ENCODE measurements at places on chromosomes 11 and 22.

DNA sequence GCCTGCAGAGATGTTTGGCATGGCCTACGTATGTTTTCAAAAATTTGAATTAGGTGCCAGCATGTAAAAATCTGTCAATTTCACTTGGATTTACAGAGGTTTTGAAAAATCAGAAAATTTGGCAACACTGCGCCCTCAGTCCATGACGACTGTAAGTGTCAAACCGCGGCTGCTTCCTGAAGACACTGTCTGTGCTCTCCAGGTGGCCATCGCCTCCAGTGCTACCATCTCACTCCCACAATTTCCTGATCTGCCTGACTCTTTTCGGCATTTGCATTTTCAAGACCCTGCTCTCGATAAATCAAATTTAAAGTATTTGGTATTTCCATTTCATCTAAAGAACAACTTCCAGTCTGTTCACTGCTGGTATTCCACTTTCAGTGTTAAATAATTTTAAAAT is 34.6 kb downstream of the VSIG10L2 start:
- DNase-seq: no peak

GRCh38 chr22:27019827-27020226 is 362.4 kb downstream of the MIAT start:
- DNase-seq: peak; percentile 74

DNA sequence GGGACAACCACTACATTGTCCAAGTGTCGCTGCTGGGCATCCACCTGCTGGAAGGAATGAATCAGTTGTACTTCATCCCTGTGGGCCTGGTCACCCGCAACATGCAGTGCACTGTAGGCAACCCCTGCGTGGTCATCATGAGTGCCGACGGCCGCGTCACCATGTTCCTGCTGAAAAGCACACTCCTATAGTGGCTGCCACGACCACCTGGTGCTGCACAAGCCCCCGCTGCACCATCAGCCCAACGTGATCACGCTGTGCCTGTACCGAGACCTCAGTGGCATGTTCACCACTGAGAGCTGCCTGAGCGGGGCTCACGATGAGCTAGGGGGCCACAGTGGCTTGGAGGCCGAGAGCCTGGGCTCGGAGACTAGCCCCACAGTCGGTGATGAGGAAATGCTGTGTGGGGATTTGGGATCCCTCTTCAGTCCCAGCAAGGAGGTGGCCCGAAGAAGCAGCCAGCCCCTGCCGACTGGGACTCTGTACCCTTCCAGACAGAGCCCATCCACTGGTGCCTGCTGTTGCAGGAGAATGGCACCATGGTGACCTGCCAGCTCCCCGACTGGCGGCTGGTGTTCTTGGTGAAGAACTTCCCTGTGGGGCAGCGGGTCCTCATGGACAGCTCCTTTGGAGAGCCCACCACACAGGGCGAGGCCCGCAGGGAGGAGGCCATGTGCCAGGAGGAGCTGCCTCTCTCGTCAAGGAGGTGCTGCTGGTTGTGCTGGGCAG is 15.7 kb upstream of the SLC5A4 start:
- DNase-seq: no peak

GRCh38 chr11:31690041-31690440 is 121.1 kb downstream of the PAX6 start:
- DNase-seq: no peak

DNA sequence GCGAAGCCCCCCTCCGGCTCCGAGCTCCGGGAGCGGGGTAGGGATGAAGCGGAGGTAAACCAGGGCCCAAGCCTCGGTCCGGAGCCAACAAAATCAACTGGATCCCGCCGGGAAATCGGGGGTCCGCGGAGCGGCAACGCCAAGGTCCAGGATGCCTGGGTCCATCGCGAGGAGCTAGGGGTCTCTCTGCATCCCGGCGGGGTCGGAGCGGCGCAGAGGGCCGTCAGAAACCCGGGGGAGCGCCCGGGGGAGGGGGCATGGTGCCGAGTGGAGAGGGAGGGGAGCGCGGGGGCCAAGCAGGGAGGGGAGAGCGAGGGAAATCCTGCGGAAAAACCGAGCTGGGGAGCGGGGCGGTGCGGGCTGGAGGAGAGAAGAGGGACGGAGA is 51.8 kb downstream of the SLC22A12 start:
- DNase-seq: no peak

- no peak for DNase-seq
Measured at GRCh38 chr11:41659985-41660384, 200.5 kb upstream of the LRRC4C start.

DNA sequence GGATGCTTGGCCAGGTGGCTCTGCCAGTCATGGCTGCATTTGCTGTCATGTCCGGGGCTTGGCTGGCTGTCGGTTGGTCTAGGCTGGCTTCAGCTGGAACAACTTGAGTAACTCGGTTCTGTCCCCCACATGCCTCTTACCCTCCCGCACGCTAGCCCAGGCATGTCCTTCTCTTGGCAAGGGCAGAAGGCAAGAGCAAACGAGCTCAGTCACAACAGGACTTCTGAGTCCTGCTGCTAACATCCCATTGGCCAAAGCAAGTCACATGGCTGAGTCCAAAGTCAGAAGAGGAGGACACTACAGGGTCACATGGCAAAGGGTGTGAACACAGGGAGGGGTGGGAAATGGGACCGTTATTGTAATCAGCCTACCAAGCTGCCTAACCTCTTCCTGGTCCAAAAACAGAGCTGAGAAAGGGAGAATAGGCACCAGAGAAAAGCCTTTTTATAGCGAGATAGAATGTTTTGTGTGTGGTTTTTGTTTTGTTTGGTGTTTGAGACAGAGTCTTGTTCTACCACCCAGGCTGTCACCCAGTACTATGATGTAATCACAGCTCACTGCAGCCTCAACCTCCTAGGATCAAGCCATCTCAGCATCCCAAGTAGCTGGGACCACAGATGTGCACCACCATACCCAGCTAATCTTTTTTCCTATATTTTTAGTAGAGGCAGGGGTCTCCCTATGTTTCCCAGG is 81.9 kb downstream of the MN1 start:
- DNase-seq: peak; percentile 40

- DNase-seq: no peak
Measured at GRCh38 chr11:44248109-44248508, 61.8 kb downstream of the ALX4 start.

- DNase-seq: no peak
Measured at GRCh38 chr22:41352058-41352457, 29.7 kb upstream of the TEF start.

GRCh38 chr11:109041876-109042275 is 377.0 kb downstream of the DDX10 start:
- DNase-seq: no peak

DNA sequence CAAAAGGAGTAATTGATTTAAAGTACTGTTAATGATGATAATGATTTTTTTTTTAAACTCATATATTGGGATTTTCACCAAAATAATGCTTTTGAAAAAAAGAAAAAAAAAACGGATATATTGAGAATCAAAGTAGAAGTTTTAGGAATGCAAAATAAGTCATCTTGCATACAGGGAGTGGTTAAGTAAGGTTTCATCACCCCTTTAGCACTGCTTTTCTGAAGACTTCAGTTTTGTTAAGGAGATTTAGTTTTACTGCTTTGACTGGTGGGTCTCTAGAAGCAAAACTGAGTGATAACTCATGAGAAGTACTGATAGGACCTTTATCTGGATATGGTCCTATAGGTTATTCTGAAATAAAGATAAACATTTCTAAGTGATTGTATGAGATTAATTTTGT is 43.9 kb downstream of the RRM1 start:
- no peak for DNase-seq

DNA sequence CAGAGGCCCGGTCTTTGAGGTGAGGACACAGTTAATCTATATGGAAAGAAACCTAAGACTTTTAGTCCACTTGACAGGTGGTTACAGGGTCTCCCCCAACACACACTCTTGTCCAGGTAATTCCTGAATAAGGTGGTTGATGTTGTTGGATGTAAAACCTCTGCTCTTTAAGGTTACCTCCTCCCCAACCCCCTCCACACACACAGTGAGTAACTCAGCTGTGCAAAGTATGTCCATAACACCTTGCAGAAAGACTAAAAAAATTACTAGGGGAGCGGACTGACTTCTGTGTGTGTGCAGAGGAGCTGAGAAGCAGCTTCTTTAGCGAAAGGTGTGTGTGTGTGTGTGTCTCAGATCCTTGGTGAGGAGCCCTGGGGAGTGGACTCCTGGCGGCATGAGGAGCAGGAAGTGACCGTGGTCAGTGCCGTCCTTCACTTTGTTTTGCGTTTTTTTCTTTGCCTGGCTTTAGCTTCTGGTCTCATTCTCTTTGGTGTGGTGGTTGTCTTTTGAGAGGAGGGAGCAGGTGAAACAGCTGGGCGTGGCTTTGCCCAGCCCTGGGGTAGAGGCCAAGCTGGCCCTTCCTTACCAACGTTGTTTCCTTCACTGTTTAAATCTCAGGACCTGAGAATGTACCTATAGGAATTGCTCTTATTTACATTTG is 1.7 kb downstream of the ZBED4 start:
- no peak for DNase-seq

GRCh38 chr22:39917197-39917643 is 16.3 kb downstream of the GRAP2 start:
- DNase-seq: no peak

GRCh38 chr11:47466701-47467250 is 17.8 kb upstream of the RAPSN start:
- peak; percentile 62 for DNase-seq

GRCh38 chr22:21038405-21038804 is 6.0 kb upstream of the SLC7A4 start:
- no peak for DNase-seq

GRCh38 chr22:33477120-33478111 is 419.2 kb upstream of the SYN3 start:
- DNase-seq: no peak

DNA sequence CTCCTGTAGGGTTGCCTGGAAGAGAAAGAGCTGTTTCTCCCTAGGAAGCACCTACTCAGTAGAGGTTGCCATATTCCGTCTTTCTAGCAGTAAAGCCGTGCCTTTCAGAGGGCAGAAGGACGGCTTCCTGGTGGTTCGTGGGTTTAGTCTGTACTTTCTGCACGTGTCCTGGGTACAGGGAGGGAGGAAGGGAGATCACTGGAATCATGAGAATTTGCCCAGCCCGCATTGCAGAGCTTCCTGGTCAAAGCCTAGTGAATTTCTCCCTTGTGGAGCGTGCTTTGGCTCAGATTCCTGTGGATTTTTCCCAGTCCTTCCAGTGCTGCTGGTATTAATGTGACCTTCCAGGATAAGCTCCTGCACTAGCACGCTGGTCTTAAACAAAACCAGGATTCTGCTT is 44.9 kb downstream of the GRAMD1B start:
- DNase-seq: peak; percentile 28

GRCh38 chr22:39087881-39088684 is 9.0 kb upstream of the APOBEC3H start:
- DNase-seq: no peak

DNA sequence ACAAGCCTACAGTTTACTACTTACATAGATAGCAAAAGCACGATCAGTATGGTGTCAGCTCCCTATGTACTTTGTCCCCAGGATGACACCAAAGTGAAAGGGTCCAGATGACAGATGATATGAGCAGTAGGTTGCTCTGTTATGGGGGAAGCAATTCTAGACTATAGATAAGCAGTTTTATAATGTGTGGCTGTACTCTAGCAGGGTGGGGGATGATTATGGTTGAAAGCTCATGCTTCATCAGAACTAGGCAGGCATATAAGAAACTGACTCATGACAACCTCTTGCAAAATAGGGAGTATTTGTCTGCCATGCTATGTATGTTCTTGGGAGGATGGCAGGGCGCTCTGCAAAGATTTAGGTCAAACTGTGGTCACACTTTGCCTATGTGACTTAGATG is 158.2 kb upstream of the ZBED5 start:
- DNase-seq: no peak

DNA sequence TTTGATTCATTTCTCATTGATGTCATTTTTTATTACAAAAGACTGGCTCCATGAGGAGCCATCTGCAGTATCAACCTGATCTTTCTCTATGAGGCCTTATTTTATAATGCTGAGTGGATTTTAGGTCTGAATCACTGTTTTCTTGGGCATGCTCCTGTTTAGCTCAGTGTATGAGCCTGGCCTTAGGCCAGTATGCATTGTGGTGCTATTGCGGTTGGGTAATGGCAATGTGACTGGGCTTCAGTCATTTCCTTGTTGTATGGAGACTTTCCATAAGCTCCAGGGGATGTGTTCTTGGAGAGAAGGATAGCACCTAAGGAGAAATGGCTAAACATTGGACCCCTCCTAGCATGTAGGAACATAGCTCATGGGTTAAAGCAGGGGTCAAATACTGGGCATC is 293.2 kb downstream of the NELL1 start:
- no peak for DNase-seq

DNA sequence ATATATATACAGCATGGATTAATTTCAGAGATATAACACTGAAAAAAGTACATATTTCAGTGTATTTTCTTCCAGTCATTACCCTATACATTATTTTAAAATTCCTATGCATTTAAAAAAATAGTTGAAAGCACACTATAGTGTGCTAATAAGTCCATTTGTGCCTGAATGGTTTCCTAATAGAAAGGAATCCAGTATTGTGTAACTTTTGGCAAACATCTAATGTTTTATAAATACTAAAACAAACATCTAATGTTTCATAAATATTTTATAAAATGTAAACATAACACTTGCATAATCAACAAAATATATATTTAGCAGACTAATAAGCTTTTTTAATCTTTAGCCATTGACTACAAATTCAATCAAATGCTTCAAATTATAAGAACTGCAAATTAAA is 126.6 kb upstream of the FIBIN start:
- no peak for DNase-seq

- DNase-seq: no peak
Measured at GRCh38 chr11:67371911-67372320, 1.5 kb downstream of the CLCF1 start.

DNA sequence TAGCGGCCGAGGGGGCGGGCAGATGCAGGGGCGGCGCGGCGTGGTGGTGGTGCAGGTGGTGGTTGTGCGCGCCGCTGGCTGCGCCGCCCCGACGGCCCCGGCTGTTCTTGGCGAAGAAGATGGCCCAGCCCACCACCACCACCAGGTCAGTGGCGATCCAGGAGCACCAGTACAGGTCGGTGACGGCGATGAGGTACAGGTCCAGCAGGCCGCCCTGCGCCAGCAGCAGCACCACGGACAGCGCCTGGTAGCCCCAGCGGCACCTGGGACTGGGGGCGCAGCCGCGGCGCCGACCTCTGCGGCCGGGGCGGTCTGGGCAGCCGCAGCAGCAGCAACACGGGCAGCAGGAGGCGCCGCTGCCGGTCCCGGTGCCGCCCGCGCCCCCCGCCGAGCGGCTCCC is 879 bp downstream of the TMEM121B start:
- DNase-seq: no peak

GRCh38 chr11:37504921-37505320 is 906.9 kb upstream of the RAG2 start:
- no peak for DNase-seq

DNA sequence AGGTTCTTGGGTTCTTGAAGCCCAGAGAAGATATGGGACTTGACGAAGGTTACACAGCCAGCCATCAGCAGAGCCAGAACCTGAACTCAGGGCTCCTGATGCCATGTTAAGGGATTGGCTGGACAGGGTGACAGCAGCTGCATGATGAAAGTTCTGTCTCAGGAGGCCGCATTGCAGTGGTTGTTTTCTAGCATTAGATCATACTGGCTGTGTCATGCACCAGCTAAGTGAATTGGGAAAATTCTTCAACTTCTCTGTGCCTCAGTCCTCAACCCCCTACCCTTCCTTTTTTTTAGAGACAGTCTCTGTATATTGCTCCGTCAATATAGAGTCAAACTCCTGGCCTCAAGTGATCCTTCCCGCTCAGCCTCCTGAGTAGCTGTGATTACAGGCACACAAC is 5.4 kb upstream of the LTBP3 start:
- DNase-seq: no peak

GRCh38 chr22:20208713-20209310 is 58.0 kb upstream of the CCDC188 start:
- DNase-seq: no peak

GRCh38 chr11:110491577-110492320 is 62.0 kb downstream of the FDX1 start:
- DNase-seq: no peak

Data from tibial artery (tissue), 4 donors.